ENCODE measurements at places on chromosomes 12 and 14. TPM values are rescaled to one million over a fixed set of nuclear protein-coding genes. Genes with fewer than 3 reads are reported as not detected.

- DNase-seq: peak; percentile 58
These were observed 4.4 kb downstream of the ZBTB42 start for GRCh38 chr14:104805326-104805678.

DNA sequence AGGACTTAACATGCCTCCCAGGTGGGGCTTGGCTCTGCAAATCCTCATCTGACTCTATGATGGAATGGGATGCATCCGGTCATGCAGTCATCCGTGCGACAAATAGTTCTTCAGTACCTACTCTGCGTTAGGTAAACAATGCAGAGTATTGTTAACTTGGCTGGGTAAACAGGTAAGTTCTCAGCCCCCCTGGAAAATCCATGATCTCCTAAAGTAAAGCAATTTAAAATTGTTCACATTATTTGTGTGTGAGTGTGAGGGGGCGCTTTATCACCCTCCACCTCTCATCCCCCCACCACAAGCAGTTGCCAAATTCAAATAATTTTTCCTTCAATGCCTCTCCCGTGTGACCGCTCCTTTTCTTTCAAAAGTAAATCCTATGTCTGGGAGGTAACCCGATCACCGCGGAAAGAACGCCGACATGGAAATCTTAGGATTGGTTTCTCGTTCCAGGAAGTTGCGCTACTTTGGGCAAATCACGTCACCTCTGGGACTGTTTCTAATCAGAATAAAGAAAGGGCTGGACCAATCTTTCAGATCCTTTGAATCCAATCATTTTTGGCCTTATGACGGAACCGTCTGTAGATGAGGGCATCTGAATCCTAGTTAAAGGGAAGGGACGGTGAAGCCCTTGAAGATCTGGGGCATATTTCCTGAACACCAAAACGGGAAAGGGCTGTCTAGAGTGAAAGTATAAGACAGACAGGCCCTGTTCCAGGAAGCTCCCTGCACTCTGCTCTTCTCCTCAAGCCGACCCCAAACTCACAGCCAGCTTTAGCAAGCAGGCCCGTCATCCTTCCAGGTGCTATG is 44.0 kb upstream of the SINHCAF start:
- peak; percentile 91 for DNase-seq

- DNase-seq: no peak
These were observed 98.5 kb downstream of the ARID2 start for GRCh38 chr12:45827974-45828373.

DNA sequence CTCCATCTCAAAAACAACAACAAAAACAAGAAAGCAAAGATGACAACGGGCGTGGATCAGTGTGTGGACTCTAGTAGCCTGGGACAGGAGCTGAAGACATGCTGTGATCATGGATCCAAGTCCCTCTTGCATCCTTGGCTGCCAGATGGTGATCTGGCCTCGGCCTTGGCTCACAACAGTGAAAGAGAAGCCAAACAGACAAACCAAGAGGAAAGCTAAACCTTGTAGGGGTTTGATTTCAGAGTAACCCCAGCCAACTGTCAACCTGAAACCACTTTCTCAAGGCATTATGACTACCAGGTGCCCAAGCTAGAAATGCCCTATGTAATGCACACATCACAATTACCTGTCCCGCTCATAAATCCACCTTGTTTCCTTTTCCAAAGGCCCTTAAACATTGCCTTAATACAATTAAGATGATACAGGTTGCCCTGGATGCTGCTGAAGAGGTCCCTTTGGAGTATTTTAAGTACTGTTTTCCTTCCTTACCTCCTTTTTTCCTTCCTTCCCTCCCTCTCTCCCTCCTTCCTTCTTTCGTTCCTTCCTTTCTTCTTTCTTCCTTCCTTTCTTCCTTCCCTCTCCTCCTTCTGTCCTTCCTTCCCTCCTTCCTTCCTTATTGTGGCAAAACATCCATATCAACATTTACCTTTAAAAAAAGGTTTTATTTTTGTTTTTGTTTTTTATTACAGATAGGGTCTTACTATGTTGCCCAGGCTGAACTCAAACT is 41.4 kb upstream of the NINJ2 start:
- peak; percentile 27 for DNase-seq

GRCh38 chr12:55725556-55725955 is 3.3 kb downstream of the CD63 start:
- no peak for DNase-seq

DNA sequence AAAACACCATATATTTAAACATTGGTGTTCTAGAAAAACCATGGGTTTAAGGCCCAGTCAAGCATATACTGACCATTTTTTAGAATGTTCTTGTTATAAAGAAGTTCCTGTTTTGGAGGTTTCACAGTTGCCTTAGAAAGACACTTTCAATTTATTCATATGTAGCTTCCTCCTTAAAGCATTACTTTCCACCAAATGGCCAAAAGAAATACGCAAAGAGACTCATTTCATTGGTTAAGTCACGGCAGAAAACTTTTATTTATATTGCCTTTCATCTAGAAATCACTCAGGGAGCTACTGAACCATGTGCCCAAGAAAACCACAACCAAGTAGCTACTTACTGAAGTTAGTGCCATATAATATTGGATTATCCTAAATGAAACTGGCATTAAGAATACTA is 40.0 kb downstream of the MYBPC1 start:
- DNase-seq: no peak

DNA sequence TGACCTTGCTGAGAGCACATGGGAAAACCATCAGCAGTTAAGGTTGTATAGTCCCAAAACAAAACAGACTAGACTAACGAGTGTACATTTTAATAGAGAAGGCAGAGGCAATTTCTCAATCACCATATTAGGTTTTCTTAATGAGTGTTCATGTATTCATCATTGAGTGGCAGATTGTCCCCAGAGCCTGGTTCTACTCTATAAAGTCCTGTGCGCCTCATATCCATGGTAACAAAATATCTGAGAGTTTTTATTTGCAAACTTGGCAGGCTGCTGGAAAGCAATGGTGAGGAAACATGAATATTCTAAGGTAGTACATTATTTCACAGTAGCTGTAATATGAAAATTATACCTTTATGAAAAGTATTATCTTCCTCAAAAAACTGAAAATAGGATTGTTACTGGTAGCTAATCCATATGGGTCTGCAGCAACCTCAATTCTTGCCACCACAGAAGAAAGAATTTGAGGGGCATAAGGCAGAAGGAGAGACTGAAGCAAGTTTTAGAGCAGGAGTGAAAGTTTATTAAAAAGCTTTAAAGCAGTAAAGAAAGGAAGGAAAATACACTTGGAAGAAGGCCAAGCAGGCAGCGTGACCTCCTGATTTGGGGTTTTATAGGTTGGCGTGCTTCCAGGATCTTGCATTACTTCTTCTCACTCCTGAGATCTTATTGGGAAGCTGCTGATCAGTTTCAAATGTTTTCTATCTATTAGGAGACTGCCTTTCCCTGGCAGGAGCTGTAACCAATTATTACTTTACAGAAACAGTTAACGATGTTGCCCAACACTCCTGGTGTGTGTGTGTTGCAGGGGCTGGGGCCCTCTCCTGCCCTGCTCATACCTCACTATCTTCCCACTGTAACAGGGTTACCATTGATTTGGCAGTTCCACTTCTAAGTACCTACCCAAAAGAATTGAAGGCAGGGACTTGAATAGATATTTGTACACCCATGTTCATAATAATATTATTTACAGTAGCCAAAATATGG is 154.0 kb upstream of the NUDT4 start:
- DNase-seq: peak; percentile 61

DNA sequence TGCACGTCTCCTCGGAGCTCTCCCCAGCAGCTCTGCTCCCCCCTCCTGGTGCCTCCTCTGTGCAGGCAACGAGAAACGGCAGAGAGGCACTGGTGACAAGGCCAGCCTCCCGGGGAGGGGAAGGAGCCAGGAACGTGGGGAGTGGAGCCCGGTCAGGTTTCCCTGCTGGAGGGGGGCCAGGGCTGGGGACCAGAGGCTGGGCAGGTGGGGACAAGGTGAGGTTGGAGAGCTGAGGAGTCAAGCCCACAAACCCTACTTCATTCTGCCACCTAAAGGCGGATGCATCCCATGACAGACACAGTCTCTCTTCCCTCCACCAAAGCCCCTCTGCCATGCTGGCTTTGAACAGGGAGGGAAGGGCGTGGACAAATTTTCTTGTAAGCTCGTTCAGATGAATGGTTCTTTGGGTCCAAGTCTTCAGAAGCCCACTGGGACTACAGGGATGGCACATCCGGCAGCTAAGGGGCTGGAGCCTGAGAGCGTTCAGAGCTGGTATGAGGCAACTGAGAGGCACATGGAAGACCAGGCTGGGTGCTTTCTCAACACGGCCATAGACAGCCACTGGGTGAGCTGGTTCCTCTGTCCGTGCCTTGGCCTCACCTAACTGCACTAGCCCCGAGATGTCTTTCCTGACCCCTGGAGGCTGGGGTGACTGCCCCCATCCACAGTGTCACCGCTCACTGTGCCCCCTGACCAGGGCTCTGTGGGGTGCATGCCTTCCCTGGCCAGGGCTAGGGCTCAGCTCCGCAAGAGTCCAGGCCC is 105.9 kb downstream of the RBM19 start:
- DNase-seq: peak; percentile 43

DNA sequence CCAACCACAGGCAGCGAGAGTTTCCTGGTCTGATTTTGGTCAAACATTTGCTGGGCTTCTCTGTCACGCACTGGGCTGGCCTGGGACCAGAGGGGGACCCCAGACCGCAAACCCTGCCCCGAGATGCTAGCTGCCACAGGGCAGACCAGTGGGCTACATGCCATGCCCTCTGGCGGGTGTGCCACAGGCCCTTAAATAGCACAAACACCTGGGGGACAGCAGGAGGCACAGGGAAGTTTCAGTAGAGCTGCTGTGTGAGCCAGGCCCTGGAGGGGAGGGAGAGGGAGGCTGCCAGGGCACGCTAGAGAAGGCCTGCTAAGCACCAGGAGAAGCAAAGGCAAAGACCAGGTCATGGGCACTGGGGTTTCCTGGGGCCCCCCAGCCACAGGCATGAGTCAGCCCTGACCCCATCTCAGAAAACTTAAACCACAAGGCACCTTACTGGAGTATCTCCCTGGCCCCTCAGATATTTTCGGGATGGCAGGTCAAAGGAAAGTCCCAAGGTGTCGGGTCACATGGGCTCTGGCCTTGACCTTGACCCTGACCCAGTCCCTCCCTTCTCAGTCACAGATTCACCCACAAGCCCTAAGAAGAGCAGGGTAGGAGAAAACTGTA is 29.2 kb downstream of the ITPK1 start:
- no peak for DNase-seq

DNA sequence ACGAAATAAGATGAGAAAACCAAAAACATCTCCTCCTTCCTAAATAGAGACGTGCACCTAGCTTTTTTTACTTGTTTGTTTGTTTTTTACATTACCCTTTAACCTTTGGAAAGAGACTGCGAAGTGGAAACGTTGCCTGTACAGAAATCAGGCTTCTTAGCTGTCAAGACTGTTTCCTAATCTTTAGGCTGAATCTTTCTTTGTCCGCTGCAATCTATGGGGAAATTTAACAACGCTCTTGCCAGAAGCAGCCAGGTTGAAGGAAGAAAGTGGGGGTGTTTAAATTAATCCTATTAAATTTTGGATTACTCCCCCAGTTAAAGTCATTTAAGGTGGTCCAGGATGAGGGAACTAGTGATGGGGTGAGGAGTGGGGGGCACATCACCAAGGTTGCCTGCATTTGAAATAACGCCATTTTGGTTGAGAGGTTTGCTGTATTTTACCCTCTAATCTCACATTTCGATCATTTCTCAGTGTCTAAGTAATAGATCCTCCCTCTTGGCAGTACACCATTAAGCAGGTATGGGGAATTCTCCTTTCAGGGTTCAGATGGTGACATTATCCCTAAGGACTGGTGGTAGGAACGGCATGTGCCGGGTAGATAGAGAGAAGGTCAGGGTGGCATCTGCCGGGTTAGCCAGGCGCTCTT is 2.6 kb downstream of the FLRT2 start:
- DNase-seq: no peak

DNA sequence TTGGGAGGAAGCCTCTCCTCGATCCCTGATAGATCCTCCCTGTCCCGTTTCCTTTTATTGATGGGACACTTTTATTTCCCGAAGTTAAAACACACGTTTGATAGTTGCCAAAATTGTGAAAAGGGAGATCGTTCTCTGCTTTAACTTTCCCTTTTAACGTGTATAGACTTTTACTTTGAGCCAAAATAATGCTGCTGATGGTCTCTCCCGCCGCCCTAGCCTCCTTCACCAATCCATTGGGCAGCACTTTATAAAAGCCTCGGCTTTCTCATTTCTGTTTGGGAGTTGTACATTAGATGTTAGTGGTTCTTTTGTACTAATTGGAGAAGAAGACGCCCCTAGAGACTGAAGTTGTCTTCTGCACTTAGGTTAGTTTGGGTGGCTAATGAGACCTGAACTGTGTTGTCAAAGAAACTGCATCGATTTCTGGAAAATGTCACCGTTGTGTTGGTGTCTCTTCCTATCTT is 1.4 kb downstream of the TMTC2 start:
- DNase-seq: peak; percentile 27

- DNase-seq: no peak
These were observed 3.8 kb upstream of the ASIC1 start for GRCh38 chr12:50053583-50053982.

The KCNH3 gene
- total RNA-seq: 2.3 TPM

The SLCO1C1 gene
- total RNA-seq: 4.0 TPM

The ENDOU gene
- 16.4 TPM for total RNA-seq

The TGM1 gene
- total RNA-seq: 29.0 TPM

The KCNK13 gene
- 1.0 TPM for total RNA-seq

The KCNA5 gene
- 3.7 TPM for total RNA-seq

Data from tongue (tissue), 3 donors.